Neural progenitor cell (in vitro differentiated cells): ENCODE measurements at places on chromosomes 1 and 21. TPM values are rescaled to one million over a fixed set of nuclear protein-coding genes. Genes with fewer than 3 reads are reported as not detected.

- peak; percentile 76 for DNase-seq
Observed at GRCh38 chr1:25797939-25798338, 2.1 kb upstream of the SELENON start.

- DNase-seq: no peak
Observed at GRCh38 chr1:65393928-65394327, 26.5 kb upstream of the LEPR start.

- DNase-seq: no peak
Observed at GRCh38 chr1:157334041-157334440, 195.8 kb upstream of the ETV3 start.

GRCh38 chr1:24951337-24951736 lies 21.3 kb upstream of the RUNX3 start:
- no peak for DNase-seq

DNA sequence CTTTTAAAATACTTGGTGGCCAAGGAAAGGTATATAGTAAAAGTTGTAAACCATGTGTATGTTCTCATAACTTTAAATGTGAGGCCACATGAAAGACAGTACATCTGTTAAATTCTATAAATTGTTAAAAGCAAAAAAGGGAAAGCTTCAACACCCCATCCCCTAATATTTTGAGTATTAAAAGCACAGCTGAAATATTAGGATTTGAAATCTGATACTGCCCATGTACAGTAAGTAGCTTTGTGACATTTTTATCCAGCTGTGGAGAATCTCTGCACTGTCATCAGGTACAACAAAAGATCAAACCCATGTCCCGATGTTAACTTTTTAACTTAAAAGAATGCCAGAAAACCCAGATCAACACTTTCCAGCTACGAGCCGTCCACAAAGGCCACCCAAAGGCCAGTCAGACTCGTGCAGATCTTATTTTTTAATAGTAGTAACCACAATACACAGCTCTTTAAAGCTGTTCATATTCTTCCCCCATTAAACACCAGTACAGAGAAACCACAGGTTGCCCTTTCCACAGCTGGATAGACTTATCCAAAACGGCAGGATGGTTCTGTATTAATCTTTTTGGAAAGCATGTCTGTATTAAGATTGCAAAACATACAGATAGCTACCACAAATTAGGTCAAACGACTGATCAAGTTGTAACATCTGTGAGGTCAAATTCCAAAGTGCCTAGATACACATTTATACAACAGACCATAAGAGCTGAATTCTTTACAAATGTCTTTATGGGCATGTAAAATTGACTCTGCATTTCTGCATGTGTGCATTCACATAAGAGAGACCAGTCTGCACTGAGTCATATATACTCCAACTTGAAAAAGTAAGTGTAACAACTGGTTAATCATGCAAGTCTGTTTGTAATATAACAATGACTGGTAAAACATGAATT lies 5.2 kb downstream of the IRF2BP2 start:
- no peak for DNase-seq

- no peak for DNase-seq
Observed at GRCh38 chr21:33651965-33652680, 9.8 kb downstream of the ITSN1 start.

DNA sequence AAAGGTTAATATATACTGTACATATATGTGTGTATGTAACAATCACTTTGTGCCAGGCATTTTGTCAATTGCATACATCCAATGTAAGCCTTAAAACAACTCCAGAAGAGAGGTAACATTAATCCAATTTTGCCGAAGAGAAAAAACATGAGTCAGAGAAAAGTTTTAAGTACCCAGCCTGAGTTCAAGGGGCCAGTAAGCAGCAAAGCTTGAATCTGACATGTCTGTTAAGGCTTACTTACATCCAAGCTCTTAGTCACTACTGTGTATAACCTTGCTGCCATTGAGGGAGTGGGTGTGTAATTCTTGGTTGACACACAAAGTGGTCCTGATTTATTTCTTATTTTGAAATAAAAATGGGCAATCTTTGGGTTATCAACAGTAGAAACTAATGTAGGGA lies 360.4 kb upstream of the LYPLAL1 start:
- no peak for DNase-seq

DNA sequence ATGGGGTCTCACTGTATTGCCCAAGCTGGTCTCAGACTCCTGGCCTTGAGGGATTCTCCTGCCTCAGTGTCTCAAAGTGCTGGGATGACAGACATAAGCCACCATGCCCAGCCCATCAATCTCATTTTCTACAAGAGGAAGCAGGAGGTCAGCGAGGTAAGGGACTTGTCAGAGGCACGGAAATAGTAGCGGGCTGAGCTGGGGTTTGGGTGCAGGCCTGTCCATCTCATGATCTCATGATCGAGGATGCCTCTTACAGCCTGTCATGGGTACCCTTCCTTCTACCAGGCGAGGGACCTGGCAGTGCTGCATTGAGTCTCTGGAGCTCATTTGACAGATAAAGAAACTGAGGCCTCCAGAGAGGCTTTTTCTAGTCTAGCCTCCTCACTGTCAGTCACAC lies 28.5 kb upstream of the SCCPDH start:
- DNase-seq: no peak

DNA sequence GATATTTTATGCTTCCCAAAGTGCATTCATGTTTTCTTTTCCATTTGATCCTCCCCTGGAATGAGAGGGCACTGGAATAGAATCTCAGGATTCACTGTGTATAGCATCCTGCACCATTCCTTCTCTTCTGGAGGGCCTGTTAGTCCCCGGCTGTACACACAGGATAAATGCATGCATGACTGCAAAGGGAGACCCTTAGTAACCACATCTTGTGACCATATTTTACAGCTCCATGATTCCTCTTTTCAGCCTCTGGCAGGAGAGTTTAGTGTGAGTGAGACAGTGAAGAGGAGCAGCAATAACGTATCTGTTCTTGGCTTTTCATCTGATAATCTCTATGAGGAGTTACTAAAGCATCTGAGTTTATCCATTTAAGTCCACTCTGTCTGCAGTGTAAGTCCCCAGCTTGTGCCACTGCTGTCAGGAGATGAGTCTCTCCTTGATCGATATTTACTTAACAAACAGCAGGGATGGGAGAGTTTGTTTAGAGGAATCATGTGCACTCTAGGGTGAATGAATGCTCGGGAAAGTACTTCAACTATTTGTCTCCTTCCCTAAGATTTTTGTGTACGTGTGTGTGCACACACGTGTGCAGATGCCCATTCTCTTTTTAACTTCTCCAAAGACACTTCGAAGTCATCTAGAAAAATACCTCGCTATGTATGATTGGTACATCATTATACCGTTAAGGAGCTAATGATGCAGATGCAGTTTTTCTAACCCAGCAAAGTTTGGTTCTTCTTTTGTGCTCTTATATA lies 41.1 kb downstream of the PROX1 start:
- DNase-seq: no peak

Gene ORC1
- total RNA-seq: 42.4 and 47.4 TPM in 2 replicates

DNA sequence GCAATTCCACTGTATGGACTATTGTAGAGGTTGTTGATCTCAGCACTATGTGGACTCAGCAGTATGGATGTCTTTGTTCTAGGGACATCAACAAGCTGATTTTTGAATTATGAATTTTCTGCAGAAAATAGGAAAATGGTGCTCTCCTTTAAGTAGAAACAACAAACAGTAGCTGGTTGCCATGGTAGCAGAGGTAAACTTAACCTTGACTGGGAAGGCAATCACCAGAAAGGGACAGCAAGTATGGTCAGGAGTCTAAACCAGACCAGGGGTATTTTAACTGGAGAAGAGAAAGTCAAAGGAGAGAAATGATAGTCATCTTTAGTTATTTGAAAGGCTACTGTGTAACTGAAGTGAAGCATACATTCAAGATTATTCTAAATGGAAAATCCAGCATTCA lies 22.3 kb downstream of the WLS start:
- DNase-seq: no peak

DNA sequence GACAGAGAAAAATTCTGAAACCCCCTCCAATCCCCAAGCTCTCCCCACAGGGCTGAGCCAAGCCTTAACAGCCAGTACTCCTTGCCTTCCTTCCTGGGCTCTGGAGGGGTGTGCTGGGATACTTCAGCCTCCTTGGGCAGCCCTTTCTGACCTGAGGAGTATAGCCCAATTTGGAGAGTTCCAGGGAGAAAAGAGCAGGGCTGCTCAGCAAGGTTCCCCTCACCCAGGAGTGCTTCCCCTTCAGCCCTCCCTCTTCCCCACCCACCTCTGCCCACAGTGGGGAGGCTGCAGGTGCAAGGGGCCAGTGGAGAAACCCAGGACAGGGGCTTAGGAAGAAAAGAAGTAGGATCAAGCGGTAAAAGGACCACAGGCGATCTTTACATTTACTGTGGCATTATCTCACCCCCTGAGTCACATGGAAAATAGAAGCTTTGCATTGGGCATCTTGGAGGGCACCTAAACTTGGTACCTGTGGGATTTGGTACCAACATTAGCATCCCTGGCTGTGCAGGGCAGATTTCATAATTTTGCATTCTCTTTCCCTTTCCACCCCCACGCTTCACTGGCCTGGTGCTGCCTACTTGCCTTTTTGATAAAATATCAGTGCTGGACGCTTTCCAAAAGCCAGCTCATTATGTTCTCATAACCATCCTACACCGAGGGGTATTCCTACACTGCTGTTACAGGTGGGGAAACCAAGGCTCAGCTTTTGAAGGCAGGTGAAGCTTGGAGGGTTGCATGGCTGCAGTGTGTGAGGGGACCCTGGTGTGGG lies 2.8 kb upstream of the ADORA1 start:
- DNase-seq: no peak

Gene SYT14
- 8.9 and 16.1 TPM in 2 replicates for total RNA-seq

Gene PADI2
- total RNA-seq: 0.77 and 1.4 TPM in 2 replicates

Gene PADI1
- 0.09 and 0.25 TPM in 2 replicates for total RNA-seq

GRCh38 chr1:39160703-39161102 lies 43.8 kb upstream of the MACF1 start:
- no peak for DNase-seq

Gene KRTAP15-1
- total RNA-seq: not detected in 2 replicates

GRCh38 chr1:9827558-9828185 lies 3.9 kb upstream of the CLSTN1 start:
- no peak for DNase-seq

Gene DDR2
- total RNA-seq: 0.69 and 0.74 TPM in 2 replicates

DNA sequence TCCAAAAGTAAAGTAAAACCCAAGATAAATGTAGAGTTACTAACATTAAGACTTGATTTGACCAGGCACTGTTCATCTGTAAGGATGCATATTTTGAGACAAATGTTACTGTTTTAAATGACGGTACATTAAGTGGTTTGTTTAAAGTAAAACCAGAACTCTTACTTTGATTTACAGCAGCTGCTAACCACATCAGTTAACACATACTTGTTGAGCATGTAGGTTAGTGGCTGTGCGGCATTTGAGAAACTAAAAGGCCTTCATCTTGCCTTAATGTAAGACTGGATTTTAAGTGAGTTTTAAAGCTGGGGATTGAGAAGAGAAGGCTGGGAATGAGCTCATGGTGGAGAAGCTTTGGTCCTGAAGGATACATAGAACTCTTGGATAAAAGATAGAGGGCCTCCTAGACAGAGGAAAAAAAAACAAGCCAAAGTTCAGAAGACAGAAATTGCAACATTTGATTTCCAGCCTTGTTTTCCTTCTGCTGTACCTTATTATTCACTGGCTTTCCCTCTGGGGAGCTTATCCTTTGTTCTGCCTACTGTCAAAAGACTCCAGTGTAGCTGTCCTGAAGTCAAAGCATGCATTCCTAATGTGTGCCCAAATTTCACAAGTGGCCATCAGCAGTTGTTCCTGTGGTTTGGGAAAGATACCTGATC lies 66.6 kb downstream of the MTR start:
- DNase-seq: peak; percentile 36

DNA sequence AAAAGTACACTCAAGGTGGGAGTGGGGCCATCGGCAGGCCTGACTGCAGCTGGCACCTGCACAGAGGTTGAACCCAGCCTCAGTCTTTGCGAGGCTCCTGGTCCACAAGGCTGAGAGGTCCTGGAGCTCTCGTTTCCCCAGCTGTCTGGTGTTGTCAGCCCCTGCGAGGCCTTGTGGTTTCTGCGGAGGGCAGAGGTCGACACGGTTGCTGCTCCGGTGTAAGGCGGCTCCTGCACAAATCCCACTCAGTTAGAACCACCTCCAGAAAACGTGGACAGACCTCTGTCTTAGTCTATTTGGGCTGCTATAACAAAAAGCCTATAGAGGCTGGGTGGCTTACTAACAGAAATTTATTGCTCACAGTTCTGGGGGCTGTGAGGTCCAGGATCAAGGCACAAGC lies 5.8 kb downstream of the KIAA1614 start:
- DNase-seq: no peak

DNA sequence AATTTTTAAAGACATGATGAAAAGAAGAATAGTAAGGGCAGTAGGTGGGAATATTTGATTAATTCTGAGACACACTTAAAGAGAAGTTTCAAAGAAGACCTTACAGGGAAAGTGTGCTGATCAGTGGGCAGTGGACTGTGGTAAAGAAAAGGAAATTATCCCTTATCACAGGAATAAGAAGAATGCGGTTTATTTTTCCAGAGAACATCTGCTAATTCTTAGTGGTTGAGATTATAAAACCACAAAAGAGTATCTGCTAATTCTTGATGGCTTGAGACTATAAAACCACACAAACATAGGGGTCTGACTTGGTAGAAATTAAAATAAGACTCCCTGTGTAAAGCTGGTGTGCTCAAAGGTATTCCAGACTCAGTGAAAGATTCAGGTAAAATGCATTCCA lies 60.0 kb upstream of the KCTD3 start:
- no peak for DNase-seq

GRCh38 chr1:192703283-192704206 lies 67.6 kb downstream of the RGS13 start:
- DNase-seq: no peak

DNA sequence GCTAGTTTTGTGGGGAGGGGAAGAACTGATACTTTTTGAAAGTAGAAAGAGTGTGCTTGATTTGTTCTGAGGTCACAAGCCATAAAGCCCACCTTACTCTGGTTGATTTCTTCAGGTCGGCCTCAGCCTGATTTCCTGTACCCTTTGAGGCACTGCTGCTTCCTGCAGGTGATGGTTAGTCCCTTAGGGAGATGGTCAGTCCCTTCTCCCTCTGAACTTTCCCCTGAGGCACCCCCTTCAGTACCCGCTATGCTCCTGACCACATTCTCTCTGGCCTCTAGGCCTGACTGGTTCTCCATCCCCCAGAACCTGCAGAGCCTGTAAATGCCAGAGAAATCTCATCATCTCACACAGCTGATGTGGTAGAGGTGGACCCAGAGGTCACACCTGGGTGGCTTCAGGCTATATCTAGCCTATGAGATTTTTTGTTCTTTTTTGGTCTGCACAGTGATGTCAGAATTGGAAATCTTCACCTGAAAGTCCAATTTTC lies 15.0 kb upstream of the ID3 start:
- no peak for DNase-seq

DNA sequence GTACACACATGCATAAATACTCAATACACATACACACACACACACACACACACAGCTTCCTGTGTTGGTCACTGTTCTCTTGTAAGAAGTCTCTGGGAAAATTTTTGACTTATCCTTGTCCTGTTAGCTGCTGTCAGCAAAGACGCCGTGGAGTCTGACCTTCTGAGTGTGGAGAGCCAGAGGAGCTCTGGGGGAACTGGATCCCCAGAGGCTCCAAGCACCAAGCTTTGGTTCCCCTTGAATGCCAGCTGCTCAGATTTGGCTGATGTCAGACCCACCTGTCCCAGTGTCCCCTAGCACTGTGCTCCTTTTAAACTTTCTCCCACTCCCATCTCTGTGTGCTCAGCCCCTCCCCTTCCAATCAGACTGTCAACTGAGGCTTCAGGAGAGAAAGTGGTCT lies 319.1 kb downstream of the CAMTA1 start:
- DNase-seq: peak; percentile 27

Gene KRTAP11-1
- not detected in 2 replicates for total RNA-seq

Gene BTBD8
- total RNA-seq: 9.6 and 14.3 TPM in 2 replicates

GRCh38 chr21:38696579-38696978 lies 109.2 kb upstream of the ETS2 start:
- no peak for DNase-seq

Gene IFI16
- 4.0 and 5.4 TPM in 2 replicates for total RNA-seq
